Stimulated activated CD4-positive, alpha-beta T cell treated with anti-CD3 and anti-CD28 coated beads, Interleukin-4, amount 100 ng/mL, for 4 hours (primary cell): ENCODE measurements at places on chromosomes 5 and 9.
A peak's percentile ranks its signal among the peaks of the same experiment; 100 is the strongest.

GRCh38 chr9:111013707-111014106 lies 24.6 kb downstream of the LPAR1 start:
- DNase-seq, result no peak

- DNase-seq, result no peak
These were observed 94.2 kb upstream of the COL5A1 start for GRCh38 chr9:134547161-134548100.

DNA sequence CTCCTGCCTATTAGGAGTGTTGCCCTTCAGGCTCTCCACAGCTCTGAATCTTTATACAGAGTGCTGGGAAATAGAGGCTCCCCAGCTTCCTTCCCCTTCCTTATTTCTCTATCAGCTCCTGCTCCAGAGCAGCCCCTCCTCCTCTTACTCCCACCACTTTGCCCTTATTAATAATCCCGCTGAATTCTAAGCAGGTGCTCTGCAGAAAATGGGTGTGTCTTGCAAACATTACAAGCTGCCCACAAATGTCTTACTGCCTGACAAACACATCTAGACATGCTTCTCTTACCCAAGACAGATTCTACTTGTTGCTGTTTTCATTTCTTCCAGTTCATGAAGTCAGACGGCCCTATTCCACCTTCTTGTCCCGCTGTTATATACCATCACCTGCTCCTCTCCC lies 6.4 kb downstream of the PHF24 start:
- DNase-seq, result no peak

DNA sequence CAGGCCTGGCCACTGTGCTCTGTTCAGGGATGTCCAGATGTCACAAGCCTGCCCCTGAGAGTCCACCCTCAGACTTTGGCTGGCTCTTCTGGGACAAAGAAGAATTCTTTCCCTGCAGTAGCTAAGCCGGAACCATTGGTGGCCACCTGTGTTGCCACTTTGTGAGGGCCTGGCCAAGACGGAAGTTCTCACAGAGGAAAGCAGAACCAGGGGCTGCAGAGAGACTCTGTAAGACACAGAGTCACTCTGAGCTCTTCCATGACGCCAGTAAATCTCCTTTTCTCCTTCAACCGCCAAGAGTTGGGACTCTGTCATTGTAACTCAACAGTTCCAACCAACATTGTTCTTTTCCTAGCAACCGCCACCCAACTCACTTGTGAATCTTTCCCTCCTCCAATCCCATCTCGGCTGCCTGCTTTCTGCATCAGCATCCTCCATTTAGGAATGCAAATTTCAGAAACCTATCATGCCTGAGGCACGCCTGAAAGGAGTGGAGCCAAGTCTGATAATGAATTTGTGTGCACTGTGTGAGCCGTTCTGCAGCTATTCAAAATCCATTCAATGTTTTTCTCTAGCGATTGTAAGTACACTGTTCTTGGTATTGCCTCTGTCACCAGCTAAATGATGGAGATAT lies 37.8 kb upstream of the ATP6V1G1 start:
- no peak for DNase-seq

DNA sequence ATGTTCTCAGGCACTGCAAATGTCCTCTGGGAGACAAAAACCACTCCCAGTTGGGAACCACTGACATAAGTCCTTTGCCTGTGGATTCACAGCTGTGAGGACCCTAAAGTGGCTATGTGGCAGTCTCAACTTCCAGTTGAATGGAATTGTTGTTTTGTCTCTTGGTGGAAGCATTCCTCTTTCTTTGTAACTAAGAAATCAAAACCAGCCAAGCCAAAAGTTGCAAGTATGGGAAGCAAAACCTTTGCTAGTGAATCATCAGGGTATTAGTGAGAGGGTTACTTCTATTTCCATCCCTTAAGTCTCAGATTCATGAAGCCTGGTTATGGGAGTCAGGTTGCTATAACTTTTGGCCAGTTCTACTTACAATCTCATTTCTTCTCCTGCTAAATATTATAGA lies 49.8 kb upstream of the RPS23 start:
- DNase-seq, result no peak

GRCh38 chr9:125785248-125785751 lies 38.1 kb downstream of the PBX3 start:
- peak; percentile 14 for DNase-seq

GRCh38 chr5:90111364-90112032 lies 298.1 kb downstream of the CETN3 start:
- no peak for DNase-seq

DNA sequence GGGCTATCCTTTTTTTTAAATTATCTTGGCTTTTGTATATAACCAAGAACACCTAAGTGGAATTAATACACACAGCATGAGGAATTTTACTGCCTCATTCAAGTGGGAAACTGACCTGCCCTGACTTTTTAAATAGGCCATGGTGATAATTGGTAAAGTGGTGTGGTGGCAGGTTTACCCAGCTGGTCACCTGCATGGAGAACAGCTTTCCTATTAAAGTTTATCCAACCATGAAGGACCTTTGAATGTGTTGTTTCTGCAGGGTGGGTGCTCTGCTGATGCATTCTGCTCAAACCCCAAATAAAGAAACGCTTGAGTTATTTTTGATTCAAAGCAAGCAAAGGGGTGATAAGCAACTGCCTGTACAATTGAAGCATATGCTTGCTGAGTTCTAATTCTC lies 261.0 kb upstream of the GRIN3A start:
- no peak for DNase-seq

GRCh38 chr5:95647886-95648860 lies 1.6 kb downstream of the RFESD start:
- DNase-seq, result no peak

DNA sequence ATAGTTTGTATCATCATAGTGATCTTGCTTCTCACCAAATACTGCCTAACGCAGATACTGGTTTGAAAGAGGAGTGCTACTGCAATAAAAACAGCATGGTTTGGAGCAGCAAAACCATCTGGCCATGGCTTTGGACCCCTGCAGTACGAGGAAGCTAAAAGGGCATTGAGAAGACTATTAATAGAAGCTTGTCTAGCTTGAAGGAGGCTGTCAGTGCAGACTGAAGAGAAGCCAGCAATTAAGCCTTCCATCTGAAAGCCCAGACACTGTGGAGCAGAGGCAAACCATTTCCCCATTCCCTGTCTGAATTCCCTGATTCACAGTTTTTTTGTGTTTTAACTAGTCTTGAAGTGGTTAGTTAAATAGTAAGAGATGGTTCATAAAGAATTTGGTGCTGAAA lies 281.6 kb downstream of the PTPRD start:
- DNase-seq, result no peak

- DNase-seq, result no peak
These were observed 324.1 kb downstream of the AGTPBP1 start for GRCh38 chr9:85417674-85418073.

- no peak for DNase-seq
These were observed 48.8 kb downstream of the FANCC start for GRCh38 chr9:95268681-95269080.

- no peak for DNase-seq
These were observed 36.4 kb downstream of the UNC13B start for GRCh38 chr9:35198191-35198590.

DNA sequence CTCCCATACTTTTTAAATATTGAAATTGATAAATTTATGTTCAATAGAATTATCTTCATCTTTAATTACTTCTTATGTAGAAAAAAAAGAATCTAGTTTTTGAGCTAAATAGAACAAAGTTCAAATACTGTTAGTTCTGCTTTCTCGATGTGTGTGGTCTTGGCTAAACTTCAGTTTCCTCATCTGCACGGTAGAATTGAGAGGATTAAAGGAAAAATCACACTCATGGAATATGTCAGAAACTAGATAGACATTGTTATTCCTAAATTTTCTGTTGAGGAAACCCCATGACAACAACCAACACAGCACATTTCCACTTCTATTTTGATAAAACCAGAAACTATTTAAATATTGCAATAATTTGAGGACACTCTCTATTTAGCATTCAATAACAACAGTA lies 100.3 kb downstream of the MUSK start:
- DNase-seq, result no peak

DNA sequence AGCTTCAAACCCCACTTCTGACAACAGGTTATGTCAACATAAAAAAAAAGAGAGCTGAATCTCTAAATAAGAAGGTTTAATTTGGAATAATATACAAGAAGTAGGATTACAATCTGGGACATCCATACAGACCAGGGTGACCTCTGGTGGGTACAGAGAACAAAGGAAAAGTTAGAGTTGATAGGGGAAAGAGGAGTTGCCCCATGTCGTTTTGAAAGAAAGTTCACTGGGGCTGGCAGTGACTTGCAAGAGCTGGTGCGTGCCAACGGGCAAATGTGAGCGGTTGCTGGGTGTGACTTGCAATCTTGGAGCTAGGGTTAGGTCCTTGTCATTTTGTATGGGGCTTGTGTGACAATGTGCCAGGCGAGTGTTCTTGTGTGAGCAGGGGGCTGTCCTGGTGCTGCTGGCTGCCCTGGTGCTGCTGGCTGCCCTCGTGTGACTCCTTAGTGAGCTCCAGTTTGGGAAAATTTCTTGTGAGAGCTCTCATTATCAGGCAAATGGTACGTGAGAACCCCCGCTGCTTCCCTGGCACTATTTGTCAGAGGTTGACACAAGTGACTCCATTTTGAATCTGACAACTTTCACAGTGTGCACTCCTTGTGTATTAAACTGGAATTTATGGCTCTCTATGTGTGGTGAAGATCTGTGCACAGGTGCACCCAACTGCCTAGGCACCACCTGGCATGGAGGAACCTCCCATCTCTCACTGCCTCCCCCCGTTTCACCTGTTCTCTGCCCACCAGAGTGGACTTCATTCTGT lies 69.8 kb downstream of the UBE2QL1 start:
- no peak for DNase-seq

GRCh38 chr9:88272986-88273385 lies 115.3 kb upstream of the SPIN1 start:
- DNase-seq, result no peak

DNA sequence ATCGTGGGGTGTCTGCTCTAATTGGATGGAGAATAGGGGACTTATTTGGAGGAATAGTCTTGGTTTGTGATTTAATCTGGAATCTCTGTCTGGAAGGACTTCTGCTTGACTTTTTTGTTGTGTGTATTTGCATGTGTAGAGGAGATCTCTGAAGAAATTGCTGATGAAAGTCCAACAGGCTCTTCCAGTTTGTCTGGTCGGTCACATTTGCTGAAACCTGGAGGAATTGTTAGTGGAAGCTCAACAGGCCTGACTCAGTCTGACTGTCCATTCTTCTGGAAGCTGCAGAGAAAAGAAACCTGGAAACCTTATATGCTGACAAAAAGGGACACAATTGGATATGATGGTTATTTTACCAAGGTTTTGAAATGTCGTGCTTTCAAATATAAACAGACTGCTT lies 33.4 kb upstream of the TENT2 start:
- no peak for DNase-seq

GRCh38 chr5:135059000-135059923 lies 25.2 kb upstream of the PITX1 start:
- DNase-seq, result no peak

DNA sequence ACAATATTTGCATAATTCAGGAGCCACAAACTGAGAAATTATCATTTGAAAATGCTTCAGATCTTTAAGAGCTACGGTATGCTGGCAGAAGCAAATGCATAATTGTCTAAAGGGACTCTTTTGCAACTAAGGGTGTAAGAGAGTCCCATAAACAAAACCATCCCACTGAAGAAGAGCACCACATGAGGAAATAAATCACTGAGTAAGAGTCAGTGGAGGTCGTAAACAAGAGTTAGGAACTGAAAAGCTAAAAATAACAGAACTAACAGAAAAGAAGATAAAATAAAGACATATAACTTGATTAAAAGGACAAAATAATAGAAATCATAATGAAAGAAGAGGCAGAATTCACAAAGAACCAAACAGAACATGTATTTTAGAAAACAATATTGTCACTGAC lies 3.5 kb upstream of the SMC2 start:
- DNase-seq, result no peak

- DNase-seq, result no peak
These were observed 952 bp upstream of the AMACR start for GRCh38 chr5:34008802-34009201.

DNA sequence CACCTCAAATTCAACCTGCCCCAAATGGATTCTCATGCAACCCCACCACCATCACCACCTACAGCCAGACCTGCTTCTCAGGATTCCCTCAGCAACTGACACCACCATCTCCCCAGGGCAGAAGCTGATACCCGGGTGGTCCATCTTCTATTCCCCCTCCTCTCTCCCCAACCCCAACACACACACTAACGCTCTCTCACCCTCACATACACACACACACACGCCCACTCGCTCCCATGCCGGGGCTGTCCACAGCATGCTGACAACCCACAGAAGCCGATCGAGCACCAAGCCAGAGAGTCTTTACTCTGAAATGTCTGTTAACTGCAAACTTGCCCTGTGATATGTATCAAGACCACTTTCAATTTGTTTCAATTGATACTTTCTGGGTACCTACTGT lies 28.4 kb downstream of the B4GALT1 start:
- DNase-seq, result no peak

DNA sequence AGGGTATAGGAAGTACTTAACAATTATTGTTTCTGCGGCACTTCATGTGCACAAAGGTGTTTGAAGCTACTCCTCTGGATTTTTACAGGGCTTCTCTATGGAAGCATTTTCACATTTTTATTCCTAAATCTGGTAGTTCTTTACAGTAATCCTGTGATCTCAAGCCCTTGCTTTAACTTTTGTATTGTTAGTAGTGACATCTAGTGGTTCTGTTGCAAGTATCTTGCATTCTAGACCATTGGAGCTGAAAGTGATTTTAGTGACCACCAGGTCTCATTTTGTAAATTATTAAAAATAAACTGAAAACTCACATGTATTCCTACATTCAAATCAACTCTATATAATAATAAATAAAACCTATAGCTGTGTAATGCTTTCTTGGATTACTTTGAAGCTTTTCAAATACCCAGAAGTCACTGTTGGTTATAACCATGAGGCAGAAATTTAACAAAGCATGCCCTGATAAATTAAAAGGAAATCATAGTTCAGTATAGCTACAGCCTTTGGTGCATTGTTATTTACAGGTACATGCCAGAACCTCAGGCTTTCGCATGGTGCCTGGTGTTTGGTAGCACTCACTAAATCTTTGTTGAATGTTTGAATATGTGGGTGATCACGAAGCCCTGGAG lies 18.9 kb downstream of the RPS23 start:
- DNase-seq, result no peak

DNA sequence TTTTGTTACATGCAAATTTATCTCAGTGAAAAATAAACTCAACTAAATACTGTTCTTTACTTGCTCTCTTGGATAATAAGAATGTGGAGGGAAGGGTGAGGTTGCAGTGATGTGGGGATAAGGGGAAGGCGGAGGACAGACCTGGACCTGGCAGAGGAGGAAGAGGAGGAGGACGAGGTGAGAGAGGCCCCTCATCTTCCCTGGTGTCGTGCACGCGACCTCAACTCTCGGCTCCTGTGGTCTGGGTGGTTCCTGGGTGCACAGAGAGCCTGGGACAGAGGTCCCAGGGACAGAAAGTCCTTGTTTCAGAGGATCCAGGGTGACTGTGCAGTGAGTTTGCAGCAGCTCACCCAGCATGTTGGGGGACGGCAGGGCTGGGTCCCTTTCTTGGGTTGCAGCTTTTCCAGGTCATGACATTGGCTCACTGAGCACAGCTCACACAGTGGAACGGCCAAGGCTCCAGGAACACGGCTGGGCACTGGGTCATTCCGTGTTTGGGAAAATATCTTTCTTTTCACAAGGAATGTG lies 37.7 kb upstream of the LPCAT1 start:
- no peak for DNase-seq

GRCh38 chr5:56269216-56269927 lies 36.2 kb upstream of the ANKRD55 start:
- DNase-seq, result no peak

- no peak for DNase-seq
These were observed 182.4 kb downstream of the RASEF start for GRCh38 chr9:82880336-82881050.

- no peak for DNase-seq
These were observed 100.1 kb upstream of the LRRTM2 start for GRCh38 chr5:138975098-138975847.

- no peak for DNase-seq
These were observed 152.9 kb upstream of the APC start for GRCh38 chr5:112584781-112585180.
